Stimulated activated CD4-positive, alpha-beta T cell treated with anti-CD3 and anti-CD28 coated beads, Interleukin-12 subunit alpha, Interleukin-12 subunit beta, amount 100 ng/mL, for 4 hours (primary cell): ENCODE measurements at places on chromosomes 11 and 22.

DNA sequence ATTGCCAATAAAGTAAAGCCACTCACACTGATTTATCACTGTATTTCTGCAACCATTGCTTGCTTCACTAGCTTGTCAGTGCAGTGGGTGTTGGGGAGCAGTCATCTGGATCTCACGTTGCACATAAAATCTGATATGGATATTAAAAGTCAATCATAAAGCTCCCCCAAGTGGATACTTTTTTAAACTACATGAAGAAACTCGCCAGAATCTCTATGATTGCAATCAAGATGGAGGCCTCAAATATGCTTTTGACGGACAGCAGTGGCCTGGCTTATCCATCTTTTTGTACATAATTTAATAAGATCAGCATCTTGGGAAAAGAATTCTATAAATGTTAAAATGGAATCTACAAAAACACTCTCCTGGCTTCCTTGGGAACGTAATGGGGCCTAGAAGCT lies 137.7 kb downstream of the WT1 start:
- DNase-seq: no peak

DNA sequence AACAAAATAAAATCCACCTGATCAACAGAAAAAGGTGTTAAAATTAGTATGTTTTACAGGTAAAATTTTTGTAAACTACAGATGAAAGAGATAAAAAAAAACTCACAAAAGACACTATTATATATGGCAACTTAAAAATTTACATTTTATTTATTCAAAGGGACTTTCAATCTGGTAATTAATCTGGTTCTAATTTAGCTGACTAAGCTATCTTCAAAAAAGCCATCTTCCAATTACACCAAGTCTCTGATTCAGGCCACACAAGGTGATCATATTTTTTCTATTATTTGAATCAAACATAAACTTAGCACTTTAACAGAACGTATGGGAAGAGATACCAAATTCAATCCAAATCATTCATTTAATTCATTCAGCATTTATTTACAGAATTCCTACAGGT lies 7.6 kb downstream of the MRE11 start:
- no peak for DNase-seq

- no peak for DNase-seq
These were observed 50.8 kb downstream of the HIPK3 start for GRCh38 chr11:33307984-33308383.

GRCh38 chr11:71191201-71191600 lies 61.2 kb downstream of the SHANK2 start:
- DNase-seq: no peak

DNA sequence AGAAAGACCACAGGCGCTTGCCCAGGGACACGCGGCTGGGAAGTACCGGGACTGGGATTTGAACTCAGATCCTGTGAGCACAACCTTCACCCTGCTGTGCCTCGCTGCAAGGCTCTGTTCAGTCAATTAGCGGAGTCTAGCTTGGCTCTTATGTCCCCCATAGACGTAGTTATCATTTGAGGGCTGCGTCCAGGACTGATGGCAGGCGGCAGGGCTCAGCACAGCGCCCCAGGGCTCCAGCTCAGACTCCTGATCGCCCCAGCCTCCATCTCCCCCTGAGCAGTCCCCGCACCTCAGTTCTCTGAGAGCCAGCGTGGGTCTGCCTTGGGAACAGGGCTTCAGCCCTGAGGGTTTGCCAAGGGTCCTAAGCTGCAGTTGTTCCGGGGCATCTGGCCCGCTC lies 19.8 kb downstream of the MRGPRG start:
- no peak for DNase-seq

DNA sequence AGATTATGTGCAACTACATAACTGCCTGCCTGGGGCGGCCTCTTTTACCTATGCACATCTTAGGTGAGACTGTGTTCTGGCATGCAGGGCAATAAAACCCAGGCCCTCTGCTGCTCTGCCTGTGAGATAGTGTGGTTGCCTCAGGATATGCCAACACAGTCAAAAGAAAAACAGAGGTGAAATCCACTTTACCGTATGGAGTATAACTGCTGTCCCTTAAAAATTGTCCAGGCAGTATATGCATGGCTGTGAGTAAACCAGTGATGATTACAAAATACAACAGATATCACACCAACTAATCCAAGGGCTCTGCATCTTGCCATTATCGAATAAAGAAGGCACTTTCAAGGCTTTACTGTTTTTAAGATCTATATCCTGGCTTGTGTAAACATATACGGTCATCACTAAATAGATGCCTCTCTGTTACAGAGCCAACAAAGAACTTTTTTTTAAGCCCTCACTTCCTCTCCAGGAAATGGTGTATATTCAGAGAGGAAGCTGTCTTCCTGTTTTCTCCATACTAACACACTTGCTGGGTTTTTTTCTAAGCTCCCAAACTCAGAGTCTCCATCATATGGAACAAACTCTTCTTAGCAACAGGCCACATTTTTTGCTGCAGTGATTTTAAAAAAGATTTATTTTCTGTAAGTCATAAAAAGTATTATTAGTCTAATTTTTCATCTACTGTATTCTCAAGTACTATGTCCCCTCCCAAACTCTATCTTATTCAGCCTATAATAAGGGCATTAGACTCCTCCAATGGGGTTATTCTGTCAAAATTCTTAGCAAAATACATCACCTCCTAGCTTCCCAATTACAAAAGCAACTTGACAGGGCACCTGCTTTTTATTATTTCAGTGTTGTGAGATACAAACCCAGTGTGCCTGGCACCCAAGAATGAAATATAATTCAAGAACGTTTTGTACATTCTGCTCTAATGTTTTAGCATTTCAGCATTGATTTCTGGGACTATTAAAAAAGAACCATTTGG lies 135.2 kb downstream of the MAML2 start:
- DNase-seq: no peak

GRCh38 chr11:107017433-107018218 lies 650 bp downstream of the GUCY1A2 start:
- no peak for DNase-seq

- no peak for DNase-seq
These were observed 8.8 kb upstream of the MB start for GRCh38 chr22:35625763-35626432.

GRCh38 chr22:19912271-19912999 lies 29.1 kb upstream of the COMT start:
- no peak for DNase-seq

DNA sequence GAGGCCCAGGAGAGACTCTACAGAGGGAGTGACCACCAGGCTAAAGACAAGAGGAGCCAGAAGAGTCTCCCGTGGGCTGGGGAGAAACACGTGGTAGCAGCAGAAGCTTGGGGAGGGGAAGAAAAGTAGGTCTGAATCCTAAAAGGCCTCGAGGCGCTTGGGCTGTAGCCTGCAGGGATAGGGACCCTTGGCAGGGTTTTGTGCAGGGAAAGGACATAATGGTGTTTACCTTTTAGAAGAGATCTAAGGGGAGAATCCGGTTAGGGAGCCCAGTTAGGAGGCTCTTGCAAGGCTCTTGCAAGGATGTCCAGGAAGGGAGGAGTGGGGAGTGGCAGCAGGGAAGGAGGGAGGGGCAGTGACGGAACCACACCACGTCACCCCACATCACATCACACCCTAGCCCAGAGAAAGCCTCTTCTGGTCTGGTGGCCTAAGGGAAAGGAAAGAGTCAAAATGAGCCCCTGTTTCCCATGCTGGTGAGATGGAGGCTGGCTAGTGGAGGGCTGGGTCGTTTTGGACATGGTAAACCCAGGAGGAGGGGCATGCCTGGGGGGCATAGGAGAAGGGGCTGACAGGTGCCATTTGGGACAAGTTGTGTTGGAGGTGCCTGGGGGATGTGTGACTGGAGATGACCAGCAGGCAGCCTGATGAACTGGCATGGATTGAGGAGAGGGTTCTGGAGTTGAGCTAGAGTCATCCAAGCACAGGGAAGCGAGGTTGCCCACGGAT lies 6.2 kb upstream of the FAM83F start:
- no peak for DNase-seq

DNA sequence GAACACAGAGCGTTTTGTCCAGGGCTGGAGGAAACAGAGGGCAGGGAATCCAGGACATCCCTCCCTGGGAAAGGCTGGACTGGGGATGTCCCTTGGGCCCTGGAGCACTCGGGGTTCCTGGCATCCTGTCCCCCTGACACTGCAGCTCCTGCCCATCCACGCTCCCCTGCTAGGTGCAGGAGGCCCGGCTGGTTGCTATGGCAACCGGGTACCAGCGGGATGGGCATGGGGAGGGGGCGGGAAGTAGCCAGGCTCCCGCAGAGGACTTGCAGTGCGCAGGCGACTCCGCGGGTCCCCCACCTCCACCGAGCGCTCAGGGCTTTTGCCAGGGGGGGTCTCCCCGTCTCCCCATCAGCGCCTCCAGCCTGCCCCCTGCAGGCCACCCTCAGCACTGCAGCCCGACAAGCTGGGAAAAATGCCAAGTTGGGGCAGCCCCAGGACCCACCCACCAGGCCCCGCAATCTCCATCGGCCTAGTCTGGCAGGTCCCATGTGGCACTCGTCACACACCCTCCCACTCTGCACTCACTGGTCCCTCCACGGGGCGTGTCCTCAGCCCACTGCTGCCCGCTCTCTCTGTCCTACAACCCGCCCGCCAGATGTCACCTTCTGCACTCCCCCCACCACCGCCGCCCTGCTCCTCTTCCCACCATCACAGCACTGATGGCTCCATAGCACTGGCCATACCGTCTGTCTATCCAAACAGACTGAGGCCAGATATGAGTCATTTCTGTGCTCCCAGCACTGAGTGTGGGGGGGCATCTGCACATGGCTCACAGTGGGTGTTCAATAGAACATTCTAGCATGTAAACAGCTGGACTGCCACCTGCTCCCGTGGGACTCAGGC lies 31.5 kb downstream of the KIAA0930 start:
- peak; percentile 25 for DNase-seq

DNA sequence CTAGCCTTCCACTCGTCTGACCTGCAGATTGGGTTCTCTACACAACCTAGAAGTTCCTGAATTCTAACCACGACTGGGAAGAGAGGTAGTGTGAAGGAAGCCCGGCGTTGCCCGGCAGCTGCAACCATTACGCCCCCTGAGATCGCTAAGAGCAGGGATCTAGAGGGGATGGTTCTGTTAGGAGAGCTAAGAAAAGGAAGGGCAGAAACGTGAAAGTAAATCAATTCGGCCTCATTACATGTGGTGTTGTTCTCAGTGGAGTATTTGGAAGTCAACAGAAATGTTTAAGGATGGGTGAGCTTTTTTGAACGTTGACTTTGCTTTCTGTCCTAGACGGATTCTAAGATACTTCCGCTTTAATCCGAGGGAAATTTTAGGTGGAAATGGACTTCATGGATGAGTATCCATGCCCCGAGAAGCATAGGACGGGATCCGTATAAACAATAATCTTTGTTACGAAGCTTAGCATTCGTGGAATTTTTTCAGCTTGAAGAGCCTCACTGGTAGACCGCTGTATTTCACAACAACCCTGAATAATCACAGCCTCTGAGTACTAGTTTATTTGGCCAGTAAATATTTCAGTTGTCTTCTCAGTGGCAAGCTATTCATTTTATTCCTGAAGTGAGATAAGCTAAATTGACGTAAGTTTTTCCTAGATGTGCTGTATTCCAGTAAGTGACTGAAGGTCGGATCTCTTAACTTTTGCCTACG lies 629 bp downstream of the ATP5MG start:
- no peak for DNase-seq

DNA sequence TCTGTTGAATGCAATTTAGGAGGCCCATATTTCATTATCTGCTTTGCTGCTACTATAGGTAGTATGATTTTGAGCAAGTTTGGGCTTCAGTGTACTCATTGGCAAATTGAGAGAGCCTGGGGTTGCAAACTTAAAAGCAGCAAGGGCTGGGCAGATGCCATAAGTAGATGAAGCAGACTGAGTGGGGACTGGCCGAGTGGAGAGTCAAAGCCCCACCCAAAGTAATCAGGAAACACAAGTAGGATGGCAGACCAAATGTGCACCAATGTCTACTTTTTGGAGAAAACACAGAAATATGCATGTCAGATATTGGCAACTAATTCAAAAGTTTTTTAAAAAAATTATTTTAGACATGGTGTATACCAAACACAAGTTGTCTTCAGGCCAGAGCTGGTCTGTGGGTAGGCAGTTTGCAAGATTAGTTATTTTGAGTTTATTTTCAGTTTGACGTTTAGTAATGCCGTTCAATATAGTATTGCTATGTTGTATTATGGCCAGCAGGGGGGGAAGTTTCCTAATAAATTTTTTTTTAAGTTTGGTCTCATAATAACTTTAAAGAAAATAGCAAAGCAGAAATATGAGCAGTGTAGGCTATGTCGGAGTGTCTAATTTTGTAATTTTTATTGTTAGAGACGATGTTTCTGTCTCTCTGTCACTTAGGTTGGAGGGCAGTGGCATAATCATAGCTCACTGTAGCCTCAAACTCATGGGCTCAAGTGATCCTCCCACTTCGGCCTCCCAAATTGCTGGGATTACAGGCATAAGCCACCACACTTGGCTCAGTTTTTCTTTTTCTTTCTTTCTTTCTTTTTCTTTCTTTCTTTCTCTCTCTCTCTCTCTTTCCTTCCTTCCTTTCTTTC lies 105.1 kb downstream of the HIPK3 start:
- DNase-seq: no peak

DNA sequence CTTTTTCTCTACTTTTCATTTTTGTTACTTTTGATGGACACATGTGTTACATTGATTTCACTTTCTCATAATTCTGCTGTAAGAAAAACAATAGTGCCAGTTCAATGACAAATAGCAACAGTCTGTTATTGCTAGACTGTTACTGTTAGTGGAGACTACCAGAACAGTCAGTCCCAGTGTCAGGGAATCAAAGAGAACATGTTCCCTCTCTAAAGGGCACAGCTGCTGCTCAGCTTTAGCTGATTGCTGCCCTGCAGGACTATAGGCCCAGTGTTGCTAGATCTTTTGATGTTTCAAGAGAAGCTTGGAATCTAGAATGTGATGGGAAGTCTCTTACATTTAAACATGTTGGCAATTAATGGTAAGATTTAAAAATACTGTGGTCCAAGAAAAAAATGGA lies 3.4 kb downstream of the BIRC3 start:
- DNase-seq: no peak

- no peak for DNase-seq
These were observed 99.4 kb upstream of the DRD2 start for GRCh38 chr11:113574586-113574985.

- DNase-seq: no peak
These were observed 27.3 kb downstream of the ALX4 start for GRCh38 chr11:44282620-44283019.

DNA sequence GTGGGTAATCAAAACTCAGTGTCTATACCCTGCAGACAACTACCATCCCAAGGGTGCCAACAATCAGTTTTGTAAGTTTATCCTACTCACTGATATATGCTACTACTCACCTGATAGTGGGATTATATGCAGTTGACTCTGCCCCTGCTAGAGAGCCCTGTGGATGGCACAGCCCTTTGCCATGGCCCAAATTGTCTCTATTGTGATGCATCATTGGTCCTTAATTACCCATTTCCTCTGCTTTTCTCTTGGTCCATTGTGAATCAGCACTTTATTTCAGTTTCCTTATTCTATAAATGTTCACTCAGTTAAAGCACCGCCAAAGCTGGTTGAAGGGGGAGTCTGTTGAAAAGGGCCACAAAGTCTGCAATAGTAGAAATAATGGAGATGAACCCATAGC lies 42.3 kb downstream of the PLAAT5 start:
- DNase-seq: no peak

GRCh38 chr11:129973068-129973467 lies 29.6 kb downstream of the PRDM10 start:
- no peak for DNase-seq

GRCh38 chr11:128242451-128242850 lies 344.9 kb downstream of the ETS1 start:
- DNase-seq: no peak
